ENCODE measurements at places on chromosomes 1 and 21.

DNA sequence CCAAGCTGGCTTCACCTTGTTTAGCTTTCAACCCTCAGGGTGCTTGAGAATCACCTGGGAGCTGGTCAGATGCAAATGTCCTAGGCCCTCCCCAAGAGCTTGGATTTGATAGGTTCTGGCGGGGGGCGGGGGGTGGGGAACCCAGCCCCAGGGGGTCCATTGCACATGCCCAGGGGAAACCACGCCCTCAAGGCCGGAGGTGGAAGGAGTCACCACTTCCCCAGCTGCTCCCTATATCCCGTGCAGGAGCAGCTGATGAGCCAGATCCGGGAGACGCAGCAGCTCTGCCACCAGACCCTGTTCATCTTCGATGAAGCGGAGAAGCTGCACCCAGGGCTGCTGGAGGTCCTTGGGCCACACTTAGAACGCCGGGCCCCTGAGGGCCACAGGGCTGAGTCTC lies 5.8 kb downstream of the TOR3A start:
- H3K4me3 ChIP-seq = no peak overlapping the region
- peaks cover 9% of the 10 kb centered on the region for H3K4me1 ChIP-seq
- H3K36me3 ChIP-seq = peaks cover 13% of the 10 kb centered on the region
- DNase-seq = no peak
- no peak overlapping the region for H3K27ac ChIP-seq

DNA sequence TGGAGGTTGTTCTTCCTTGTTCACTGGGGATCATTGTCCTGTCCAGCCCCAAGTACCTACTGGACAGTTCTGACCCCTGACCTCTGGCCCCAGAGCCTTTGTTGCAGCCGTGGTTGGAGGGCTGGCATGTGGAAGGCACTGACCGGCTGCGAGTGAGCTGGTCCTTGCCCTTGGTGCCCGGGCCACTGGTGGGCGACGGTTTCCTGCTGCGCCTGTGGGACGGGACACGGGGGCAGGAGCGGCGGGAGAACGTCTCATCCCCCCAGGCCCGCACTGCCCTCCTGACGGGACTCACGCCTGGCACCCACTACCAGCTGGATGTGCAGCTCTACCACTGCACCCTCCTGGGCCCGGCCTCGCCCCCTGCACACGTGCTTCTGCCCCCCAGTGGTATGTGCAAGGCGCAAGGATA lies 11.4 kb downstream of the TIE1 start:
- no peak overlapping the region for H3K4me3 ChIP-seq
- no peaks in the 10 kb centered on the region for H3K27me3 ChIP-seq
- H3K27ac ChIP-seq = no peak overlapping the region
- no peaks in the 10 kb centered on the region for H3K36me3 ChIP-seq
- DNase-seq = no peak

GRCh38 chr21:20459838-20460237 lies 538.4 kb upstream of the NCAM2 start:
- H3K36me3 ChIP-seq = no peaks in the 10 kb centered on the region
- H3K4me3 ChIP-seq = no peak overlapping the region
- H3K27me3 ChIP-seq = no peaks in the 10 kb centered on the region
- H3K27ac ChIP-seq = no peak overlapping the region
- DNase-seq = no peak
- H3K4me1 ChIP-seq = no peaks in the 10 kb centered on the region

- H3K27me3 ChIP-seq = peaks cover 7% of the 10 kb centered on the region
- no peak for DNase-seq
- no peaks in the 10 kb centered on the region for H3K4me1 ChIP-seq
- H3K36me3 ChIP-seq = no peaks in the 10 kb centered on the region
- no peak overlapping the region for H3K27ac ChIP-seq
Observed at GRCh38 chr1:15289251-15289651, 42.2 kb downstream of the FHAD1 start.

DNA sequence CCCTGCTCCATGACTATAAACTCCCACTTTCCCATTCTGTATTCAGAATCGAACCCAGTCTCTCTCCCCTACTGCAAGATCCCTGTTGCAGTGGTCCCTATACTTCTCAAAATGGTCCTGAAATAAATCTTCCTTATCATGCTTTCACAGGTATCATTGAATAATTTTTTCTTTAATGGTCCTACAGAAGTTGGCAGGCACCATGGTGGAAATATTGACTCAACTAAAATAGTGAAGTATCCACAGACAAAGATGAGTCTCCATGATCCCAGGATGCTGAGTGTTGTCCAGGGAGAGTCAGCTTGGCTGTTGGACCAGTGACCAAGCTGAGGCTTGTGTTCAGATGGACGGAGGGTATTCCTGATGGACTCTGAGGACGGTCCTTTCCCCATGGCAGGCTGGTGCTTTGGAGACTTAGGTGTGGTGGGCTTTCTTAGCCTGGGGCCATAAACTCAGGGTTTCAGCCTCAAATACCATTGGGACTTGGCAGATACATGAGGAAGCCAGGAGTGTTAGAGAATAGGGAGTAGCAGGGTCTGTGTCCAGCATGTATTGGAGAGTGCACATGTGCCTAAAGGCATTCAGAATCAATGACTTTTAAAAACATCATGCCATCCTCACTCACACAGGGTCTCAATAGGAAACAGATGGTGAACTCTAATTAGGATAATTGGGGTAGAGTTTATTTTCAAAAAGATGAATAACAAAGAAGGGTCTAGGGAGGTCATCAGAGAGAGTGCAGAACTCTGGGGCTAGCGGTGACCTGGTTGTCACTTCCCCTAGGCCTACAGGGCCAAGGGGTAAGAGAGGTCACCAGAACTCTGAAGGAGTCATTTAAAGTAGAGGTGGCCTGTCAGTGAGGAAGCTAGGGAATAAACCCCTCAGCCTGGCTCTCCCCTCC lies 19.8 kb downstream of the TINAGL1 start:
- H3K36me3 ChIP-seq = no peaks in the 10 kb centered on the region
- H3K27me3 ChIP-seq = peaks cover 19% of the 10 kb centered on the region
- no peak for DNase-seq
- no peak overlapping the region for H3K27ac ChIP-seq

DNA sequence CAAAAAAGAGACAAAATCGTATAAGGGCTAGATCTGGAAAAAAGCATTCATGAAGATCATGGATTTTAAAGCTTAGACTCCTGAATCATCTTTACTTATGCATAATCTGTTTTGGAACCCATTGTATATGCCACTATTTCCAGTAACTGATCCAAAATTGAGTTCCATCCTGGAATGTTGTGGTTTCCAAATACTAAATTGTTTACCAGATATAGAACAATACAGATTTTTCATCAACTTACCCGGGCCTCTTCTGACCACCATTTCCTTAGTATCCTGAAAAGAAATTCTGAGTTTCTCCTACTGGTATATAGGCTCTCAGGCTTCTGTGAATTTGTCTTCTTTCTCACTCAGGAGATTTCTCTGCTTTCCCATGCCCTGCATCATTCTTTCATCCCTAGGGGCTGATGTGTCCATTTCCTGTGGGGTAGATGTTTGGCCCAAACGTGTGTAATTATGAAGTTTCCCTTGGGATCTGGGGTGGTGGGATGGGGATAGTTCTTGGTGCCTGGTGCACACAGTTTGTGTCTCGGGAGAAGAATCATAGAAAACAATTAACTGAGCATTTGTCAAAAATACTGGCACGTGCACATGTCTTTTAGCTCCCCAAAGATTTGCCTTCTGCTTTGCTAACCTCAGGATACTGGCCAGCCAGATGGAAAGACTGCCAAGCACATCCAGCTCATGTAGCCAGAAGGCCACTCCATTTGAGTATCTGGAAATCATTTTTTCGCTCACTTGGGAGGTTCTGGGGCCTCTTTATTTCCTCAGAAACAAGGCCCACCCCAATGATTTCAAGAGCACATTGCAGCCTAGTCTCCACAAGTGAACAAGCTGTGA lies 127.8 kb downstream of the NTMT2 start:
- no peak for DNase-seq
- no peak overlapping the region for H3K4me3 ChIP-seq
- peaks cover 11% of the 10 kb centered on the region for H3K27me3 ChIP-seq

DNA sequence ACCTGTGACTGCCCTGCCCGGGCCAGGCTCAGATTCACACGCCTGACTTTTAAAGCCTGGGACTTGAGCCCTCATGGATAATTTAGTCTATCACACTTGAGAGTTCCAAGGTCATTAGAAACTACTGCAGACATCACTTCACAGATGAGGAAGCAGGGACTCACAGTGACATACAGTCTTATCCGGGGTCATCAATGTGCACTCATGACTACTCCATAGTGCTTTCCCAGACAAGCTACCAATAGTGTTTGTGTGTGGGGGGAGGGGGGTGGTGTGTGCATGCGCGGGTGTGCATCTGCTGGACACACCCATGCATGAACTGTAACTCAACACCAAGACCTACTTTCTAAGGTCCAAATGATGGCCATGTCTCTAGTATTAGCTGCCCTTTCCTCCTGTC lies 16.1 kb upstream of the SLC5A9 start:
- H3K36me3 ChIP-seq = no peaks in the 10 kb centered on the region
- H3K27me3 ChIP-seq = no peaks in the 10 kb centered on the region
- no peak for DNase-seq
- H3K4me1 ChIP-seq = no peaks in the 10 kb centered on the region
- H3K4me3 ChIP-seq = no peak overlapping the region

DNA sequence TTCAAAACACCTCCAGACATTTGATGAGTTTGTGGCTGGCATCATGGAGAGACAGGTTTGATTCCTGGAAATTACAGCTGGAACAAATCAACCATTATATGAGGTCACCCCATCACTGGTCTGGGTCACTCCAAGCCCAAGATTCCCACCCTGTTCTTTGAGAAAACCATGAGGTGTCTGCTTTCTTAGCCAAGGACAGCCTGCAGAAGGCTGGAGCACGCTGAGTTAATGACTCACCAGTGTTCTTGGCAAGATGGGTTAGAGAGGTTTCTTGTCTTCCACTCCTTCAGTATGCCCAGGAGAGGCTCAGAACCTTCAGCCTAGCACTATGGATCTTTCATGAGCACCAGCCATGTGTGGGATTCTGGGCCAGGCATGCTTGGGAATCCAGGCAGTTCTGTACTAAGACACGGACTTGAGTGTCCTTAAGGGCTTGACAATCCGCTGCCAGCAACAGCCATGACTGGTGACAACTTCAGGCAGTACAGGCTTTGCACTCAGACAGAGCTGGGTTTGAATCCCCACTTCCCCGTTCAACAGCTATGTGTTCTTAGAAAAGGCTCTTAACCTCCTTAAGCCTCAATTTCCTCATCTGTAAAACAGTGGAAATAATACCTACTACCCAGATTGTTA lies 43.9 kb downstream of the GRHL3 start:
- peaks cover 7% of the 10 kb centered on the region for H3K4me1 ChIP-seq
- H3K27me3 ChIP-seq = no peaks in the 10 kb centered on the region
- no peak overlapping the region for H3K4me3 ChIP-seq
- H3K27ac ChIP-seq = no peak overlapping the region

DNA sequence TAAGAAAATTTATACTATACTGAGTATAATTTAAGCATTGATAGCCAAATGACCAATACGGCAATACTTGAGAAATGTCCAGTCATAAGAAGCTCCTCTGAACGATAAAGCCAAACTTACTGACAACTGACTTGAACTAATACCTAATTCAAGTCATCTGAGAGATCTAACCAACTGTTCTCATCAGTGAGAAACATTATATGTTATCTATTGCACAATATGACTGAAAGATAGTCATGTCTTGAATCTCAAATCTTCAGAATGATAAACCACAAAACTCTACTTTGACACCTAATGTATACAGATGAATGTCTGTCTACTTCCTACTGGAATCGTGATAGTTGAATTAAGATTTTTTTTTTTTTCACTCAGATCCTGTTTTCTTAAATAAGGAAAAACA lies 39.0 kb downstream of the APP start:
- no peak for DNase-seq
- peaks cover 2% of the 10 kb centered on the region for H3K36me3 ChIP-seq
- H3K4me1 ChIP-seq = peaks cover 6% of the 10 kb centered on the region
- no peaks in the 10 kb centered on the region for H3K27me3 ChIP-seq
- H3K4me3 ChIP-seq = no peak overlapping the region

- no peak for DNase-seq
- no peaks in the 10 kb centered on the region for H3K27me3 ChIP-seq
- H3K4me1 ChIP-seq = peaks cover 43% of the 10 kb centered on the region
- peak overlapping the region; percentile 13 for H3K27ac ChIP-seq
- H3K4me3 ChIP-seq = no peak overlapping the region
Observed at GRCh38 chr1:225448146-225448805, 20.4 kb upstream of the LBR start.

DNA sequence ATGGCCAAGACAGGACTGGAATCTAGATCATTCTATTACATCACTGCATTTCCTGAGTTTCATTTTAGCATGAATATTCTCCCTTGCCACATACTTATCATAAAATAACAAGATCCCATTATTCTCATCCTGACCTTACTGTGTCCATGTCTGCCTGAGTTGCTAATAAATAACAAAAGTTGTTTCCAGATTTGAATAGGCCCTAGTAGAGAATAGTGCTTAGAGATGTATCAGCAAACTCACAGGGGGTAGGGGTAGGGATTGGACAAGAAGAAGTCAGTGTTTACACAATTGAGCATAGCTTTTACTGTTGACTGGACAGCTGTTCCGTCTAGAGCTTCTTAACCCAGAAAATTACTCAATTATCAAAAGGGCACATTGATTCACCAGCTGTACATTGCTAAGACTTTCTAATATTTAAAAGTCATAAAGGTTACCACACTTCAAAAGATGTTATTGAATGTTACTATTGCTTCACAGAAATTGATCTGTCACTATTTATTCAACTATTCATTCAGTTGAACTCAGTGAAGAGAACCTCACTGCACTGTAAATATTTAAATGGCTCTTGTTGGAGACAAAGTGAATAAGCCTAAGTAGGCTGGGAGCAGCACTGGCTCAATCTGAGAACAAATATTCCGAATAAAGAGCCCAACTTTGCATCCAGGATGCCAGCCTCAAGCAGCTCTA lies 121.9 kb downstream of the NRIP1 start:
- H3K4me3 ChIP-seq = no peak overlapping the region
- H3K4me1 ChIP-seq = no peaks in the 10 kb centered on the region
- DNase-seq = no peak
- no peak overlapping the region for H3K27ac ChIP-seq
- no peaks in the 10 kb centered on the region for H3K27me3 ChIP-seq
